ENCODE measurements at places on chromosomes 3 and 15.

- no peak for DNase-seq
Observed at GRCh38 chr3:191331388-191331787, 1.1 kb upstream of the UTS2B start.

GRCh38 chr3:43854916-43855315 lies 164.2 kb downstream of the ABHD5 start:
- DNase-seq = no peak

DNA sequence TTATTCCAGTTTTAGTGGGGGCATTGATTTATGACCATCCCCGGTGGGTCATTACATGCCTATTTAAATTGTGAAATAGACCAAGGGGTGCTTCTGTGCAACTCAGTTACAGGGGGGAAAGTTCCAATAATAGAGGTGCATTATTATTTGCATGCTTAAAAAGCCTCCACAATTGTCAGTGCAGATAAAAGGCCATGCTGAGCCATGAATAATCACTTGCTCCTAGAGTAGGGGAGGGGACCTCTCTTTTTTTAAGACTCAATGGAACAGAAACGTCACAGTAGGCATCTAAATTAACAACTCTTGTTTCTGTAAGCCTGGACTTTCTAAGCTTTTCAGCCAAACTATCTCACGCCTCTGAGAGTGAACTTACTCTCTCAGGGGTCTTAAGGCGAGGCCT lies 66.5 kb upstream of the CMTM7 start:
- DNase-seq = no peak

GRCh38 chr15:83289160-83289559 lies 4.7 kb upstream of the BNC1 start:
- no peak for DNase-seq

DNA sequence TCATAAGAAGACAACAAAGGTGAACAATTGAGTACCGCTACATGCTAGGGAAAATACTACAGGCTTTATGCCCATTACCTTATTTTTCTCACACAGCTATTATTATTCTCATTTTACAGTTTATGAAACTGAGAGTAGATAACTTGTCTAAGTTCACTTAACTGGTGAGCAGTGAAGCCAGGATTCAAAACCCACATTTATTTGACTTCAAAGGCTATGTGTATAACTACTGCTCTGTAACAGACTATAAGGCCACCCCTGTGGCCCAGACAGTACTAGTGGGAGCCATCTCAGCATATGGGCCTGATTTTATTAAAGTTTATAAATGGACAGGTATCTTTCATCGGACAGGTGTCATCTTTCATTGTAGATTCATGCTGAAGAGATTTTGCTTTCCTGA lies 14.4 kb upstream of the BBX start:
- DNase-seq = no peak

GRCh38 chr15:44186705-44187104 lies 8.4 kb downstream of the FRMD5 start:
- DNase-seq = no peak

DNA sequence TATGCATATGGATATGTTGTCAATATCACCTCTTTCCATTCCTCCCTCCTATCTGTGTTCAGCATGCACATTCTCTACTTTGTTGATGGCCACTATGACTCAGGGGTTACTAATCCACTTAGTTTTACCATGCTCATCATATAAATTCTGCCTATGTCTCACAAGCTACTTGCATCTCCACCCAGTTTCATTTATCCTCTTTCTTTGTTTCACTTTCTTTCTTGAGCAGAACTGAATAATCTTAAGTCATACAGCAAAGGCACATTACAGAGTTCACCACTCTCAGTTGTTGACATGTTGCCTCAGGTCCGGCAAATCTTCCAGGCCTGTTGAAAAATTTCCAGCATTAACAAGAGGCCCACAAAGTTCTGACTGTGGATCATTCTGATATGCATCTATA lies 71.5 kb downstream of the SSR3 start:
- no peak for DNase-seq

DNA sequence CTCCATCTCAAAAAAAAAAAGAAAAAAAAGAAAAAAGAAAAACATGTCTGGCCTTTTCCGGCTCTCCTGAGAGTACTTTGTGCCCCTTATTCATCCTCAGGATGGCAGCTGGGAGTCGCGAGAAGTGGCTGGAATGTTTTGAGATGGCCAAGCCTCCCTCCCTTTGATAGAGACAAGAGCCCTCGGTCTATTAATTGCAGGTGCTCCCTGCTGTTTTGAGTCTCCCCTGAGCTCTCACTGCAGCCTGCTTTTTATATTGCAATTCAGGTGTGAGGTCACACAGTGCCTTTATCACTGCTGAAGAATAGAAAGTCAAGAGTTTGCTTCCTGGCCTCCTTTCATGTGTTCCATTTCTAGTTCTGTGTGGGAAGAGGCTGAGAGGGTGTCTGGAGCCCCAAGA lies 10.9 kb downstream of the CA12 start:
- no peak for DNase-seq

DNA sequence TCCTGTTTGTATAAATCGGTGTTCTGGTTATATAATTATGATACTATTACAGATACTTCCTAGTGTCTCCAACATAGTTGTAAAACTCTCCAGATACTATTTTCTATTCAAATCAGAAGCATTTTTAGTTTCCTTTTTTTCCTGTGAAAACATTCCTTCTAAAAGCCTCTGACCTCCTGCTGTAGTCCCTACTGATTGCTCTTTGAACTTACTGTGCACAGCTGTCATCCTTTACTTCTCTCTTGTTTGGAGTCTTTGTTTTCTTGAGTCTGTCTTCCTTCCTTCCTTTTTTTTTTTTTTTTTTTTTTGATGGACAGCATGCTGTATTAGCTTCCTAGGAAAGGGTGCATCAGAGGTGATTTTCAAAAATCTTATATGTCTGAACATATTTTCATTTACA lies 28.9 kb downstream of the NR2C2 start:
- no peak for DNase-seq

GRCh38 chr15:58758141-58758540 lies 8.6 kb upstream of the ADAM10 start:
- no peak for DNase-seq

DNA sequence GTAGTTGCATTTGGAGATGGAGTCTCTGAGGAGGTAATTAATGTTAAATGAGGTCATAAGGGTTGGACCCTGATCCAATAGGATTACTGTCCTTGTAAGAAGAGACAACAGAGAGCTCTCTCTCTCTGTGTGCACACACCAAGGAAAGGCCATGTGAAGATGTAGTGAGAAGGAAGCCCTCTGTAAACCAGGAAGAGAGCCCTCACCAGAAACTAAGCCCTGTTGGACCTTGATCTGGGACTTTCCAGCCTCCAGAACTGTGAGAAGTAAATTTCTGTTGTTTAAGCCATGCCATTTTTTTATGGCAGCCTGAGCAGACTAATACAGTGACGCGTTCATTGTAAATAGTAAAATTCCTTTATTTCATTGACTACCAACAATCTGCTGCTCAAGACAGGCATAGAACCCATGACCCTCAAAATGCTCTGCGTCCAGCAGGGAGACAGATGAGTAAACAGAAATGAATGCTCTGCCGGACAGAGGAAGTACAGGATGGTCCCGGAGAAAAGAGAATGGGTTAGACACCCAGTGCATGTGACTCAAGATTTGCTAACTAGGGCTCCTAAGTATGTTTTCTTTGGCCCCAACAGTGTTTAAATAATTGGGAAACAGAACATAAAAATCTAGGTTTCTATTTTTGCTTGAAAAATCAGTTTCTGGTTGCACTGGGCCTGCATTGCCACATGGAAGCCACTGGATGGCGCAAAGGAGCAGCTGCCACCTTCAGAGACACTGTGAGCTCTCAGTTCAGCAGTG lies 37.9 kb upstream of the TNFAIP8L3 start:
- DNase-seq = no peak

DNA sequence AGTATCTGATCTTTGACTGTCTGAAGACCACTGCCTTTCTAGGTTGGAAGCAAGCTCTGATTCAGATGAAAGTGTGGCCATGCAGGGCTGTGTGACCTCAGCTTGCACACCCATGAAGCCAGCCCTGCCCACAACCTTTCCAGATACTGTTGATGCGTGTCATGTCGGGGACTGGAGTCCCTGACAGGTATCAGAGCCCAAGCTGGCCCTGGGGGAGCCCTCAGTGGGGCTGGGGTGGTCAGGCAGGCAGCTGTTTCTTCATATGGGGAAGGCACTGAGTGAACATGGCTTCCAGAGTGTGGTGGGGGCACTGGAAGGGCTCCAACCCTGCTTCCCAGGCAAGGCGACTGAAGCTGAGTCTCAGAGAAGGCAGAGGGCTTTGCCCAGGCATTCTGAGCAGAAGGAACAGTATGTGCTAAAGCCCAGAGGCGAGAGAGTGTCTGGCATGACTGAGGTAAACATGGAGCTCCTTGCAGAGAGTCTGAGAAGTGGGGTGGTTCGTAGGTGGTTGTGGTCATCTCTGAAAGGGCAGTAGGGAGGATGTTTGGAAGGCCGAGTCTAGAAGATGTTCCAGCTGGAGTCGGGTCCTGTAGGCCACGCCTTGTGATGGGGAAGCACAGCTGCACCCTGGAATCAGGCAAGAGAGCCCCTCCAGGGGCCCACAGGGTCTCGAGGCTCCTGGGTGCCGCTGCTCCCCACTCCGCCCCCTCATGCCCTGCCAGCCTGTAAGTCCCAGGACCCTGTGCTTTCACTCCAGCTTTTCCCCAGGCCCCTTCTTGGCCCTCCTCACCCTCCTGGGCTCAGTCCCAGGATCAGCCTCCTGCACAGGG lies 122.2 kb downstream of the EEFSEC start:
- no peak for DNase-seq

GRCh38 chr3:117710501-117710900 lies 1000.9 kb downstream of the TUSC7 start:
- DNase-seq = no peak

GRCh38 chr15:31197497-31198414 lies 96.2 kb upstream of the TRPM1 start:
- DNase-seq = peak; percentile 35

GRCh38 chr15:35595656-35596055 lies 49.7 kb upstream of the DPH6 start:
- no peak for DNase-seq

DNA sequence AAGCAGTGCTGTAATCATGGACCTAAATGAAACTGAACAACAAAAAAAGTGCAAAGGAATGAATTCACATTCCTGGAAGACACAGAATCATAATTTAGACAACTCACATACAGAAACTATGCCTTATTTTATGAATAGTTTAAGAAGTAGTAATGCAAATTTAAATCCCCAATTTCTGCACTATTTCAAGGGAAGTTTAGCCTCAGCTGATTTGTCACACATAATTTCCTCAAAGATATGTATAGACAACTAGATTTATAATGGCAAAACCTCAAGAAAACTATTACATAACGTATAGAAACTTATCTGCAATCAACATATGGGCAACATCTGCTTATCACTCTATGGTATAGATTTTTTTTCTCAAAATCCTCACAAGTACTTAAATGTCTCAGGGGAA lies 7.8 kb upstream of the PTX3 start:
- no peak for DNase-seq

- no peak for DNase-seq
Observed at GRCh38 chr15:82543160-82543559, 2.9 kb upstream of the RPS17 start.

DNA sequence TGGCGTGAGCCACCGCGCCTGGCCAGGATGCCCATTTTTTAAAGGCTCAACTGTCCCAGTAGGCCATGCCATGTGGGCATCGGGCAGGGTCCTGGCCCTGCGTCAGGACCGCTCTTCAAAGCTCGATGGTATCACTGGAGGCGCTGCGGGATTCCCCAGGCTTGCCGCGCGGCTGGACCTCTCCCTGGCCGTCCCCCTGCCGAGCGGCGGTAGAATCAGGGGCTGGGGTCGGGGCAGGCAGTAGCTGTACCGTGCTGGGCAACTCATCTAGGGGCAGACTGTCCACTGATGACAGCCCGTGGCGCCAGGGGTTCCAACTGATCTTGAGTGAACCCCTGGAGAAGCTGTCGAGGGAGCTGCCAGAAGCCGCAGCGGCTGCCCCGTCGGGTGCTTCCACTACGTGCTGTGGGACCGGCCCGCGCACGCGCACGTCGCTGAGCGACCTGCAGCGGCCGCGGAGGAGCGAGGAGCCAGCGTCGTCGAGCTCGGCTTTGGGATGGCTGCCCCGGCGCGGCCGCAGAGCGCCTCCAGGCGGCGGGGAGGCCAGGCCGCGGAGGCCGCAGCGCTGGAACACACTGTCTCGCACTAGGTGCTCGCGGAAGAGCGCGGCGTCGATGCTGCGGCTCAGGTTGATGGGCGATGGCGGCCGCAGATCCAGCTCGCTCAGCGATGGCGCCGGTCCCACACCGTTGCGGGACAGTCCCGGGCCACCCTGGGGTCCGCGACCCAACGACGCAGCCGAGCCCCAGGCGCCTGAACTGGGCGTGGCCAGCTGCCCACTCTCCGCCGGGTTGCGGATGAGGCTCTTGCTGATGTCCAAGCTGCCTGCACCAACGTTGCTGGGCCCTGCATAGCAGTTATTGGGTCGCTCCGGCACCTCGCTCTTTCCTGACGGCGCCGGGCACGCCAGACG lies 5.8 kb downstream of the PRRT3 start:
- DNase-seq = peak; percentile 50

- DNase-seq = no peak
Observed at GRCh38 chr3:11305509-11305908, 33.3 kb downstream of the ATG7 start.
